Cardiac septum (tissue), 1 donor: ENCODE measurements at places on chromosomes 3 and 15. TPM values are rescaled to one million over a fixed set of nuclear protein-coding genes. Genes with fewer than 3 reads are reported as not detected.

The SMCO1 gene
- total RNA-seq = 28.7 TPM

The POMGNT2 gene
- 15.5 TPM for total RNA-seq

The B3GALNT1 gene
- total RNA-seq = 75.1 TPM

The ANP32A gene
- 180 TPM for total RNA-seq

The PTX3 gene
- 2.2 TPM for total RNA-seq

The C3orf52 gene
- 5.1 TPM for total RNA-seq

The STRIT1 gene
- 4.8 TPM for total RNA-seq

The NDUFB5 gene
- 258 TPM for total RNA-seq

The GMNC gene
- 0.19 TPM for total RNA-seq

The CCR9 gene
- total RNA-seq = not detected

The GOLGA8G gene
- total RNA-seq = not detected

The PEAK1 gene
- total RNA-seq = 132 TPM

The ARPIN gene
- 14.4 TPM for total RNA-seq

The MEGF11 gene
- not detected for total RNA-seq

The LINGO1 gene
- 3.0 TPM for total RNA-seq

The OSBPL10 gene
- 5.8 TPM for total RNA-seq

The STAB1 gene
- 52.2 TPM for total RNA-seq

The SLC35A5 gene
- 18.6 TPM for total RNA-seq

The GPR171 gene
- total RNA-seq = 0.32 TPM

The HRH1 gene
- 4.8 TPM for total RNA-seq

The GP9 gene
- total RNA-seq = 0.27 TPM
